SHP77 treated with DMSO at 0.1 percent for 48 hours (cell line): ENCODE measurements at places on chromosomes 5 and 9.
A peak's percentile ranks its signal among the peaks of the same experiment; 100 is the strongest.

DNA sequence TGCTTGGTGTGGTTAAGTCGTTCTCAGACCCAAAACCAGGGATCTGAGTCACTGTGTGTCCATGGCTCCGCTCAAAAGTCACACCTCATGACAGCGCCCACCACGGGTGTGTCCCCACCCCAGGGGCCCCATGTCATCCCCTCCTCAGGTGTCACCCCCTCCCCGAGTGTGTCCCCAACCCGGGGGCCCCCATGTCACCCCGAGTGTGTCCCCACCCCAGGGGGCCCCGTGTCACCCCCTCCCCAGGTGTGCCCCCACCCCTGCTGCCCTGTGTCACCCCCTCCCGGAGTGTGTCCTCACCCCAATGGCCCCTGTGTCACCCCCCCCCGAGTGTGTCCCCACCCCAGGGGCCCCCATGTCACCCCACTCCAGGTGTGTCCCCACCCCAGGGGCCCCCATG, 5.1 kb downstream of the LRRC14B start:
- DNase-seq, result no peak

DNA sequence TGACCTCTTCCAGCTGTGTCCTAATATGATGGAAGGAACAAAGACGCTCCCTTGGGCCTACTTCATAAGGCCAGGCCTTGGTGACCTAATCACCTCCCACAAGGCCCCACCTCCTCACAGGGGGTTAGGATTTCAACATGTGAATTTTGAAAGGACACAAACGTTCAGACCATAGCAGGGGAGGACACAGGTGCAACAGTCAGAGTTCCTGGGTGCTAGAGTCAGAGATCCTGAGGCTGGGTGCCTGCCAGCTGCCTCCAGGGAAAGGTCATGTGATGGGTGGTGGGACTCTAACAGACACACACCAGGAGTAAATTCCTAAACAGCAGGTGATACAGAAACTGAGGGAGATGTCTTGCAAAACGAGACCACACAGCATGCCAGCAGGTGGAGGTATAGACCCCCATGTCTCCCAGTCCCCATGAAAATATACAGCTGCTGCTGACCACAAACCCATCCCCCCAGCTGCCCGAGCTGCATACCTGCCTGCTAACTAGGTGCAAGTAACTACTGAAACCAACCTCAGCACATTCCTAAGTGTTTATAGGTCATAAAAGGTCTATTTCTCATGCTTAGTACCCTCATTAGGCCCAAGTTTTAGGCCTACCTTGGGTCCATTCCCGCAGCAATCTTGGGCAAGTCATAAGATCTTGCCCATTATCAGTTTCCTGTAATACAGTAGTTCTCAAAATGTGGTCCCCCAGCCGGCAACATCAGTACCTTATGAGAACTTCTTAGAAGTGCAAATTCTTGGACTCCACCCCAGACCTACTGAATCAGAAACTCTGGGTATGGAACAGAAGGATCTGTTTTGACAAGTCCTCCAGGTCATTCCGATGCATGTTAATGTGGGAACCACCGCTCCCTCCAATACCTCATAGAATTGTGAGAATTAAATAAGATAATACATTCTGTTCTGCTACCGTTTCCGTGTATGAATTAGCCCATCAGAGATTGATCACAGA, 245.3 kb downstream of the ENC1 start:
- DNase-seq, result peak; percentile 80

- no peak for DNase-seq
These were observed 264.7 kb downstream of the TRIM32 start for GRCh38 chr9:116951588-116952435.

GRCh38 chr5:142748568-142749249, 21.5 kb upstream of the ARHGAP26 start:
- DNase-seq, result no peak

DNA sequence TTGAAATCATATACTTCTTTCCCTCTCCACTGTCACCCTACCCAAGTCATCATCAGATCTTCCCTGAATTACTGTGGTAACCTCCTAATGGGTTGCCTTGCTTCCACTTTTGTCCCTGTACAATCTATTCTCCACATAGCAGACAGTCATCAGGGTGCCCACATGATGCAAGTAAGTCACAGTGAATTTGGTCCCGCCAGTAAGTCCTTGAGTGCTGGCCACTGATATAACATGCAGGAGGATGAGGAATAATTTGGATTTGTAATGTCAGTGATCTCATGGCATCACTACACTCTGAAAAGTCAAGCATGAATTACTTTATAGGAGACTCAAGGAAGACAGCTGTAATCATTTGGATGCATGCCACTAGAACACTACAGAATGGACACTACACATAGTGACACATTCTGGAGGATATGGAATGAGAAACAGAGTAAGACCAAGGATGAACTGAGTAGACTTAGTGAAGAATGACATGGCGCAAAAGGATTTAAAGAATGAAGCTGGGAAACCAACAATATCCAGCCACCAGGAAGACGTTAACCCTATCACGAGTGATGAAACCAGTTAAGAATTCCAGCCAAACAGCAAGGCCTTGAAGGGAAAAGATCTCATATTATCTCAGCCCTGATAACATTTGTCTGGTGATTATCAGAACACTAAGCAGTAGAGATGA, 28.6 kb downstream of the MARCHF3 start:
- no peak for DNase-seq

DNA sequence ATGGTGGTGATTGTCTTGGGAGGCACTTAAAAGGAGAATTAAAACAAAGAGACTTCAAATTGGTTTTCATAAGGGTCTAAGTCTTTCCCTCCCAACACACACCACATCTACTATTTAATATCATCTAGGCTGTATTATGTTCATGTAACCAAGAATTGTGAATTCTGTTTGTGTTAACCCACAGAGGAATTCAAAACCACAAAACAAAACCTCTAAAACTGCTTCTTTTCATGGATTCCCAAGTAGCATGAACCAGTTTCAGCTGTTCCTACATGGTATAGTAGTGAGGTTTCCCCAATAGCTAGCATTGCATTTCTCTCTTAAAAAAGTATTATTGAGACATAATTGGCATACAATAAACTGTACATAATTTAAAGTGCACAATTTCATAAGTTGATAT, 283.8 kb downstream of the CD180 start:
- DNase-seq, result no peak

DNA sequence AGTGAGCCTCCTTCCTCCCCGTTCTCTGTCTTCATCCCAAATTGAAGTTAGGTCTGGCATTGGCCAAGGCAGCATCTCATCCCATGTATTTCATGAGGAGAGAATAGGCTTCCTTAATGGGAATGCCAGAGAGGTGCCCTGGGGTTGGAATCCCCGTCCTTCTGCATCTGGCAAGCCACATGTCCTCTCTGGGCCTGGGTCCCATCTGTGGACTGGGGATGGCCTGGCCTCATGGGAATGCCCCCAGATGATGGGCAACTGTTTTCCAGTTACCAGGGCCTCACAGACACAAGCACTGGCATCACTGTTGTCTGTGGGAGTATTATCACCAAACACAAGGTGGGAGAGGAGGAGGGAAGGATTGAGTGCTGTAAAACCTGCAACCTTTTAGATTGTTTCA, 153.9 kb downstream of the FSTL4 start:
- DNase-seq, result no peak
